ENCODE measurements at places on chromosomes 13 and 19.
A peak's percentile ranks its signal among the peaks of the same experiment; 100 is the strongest.

DNA sequence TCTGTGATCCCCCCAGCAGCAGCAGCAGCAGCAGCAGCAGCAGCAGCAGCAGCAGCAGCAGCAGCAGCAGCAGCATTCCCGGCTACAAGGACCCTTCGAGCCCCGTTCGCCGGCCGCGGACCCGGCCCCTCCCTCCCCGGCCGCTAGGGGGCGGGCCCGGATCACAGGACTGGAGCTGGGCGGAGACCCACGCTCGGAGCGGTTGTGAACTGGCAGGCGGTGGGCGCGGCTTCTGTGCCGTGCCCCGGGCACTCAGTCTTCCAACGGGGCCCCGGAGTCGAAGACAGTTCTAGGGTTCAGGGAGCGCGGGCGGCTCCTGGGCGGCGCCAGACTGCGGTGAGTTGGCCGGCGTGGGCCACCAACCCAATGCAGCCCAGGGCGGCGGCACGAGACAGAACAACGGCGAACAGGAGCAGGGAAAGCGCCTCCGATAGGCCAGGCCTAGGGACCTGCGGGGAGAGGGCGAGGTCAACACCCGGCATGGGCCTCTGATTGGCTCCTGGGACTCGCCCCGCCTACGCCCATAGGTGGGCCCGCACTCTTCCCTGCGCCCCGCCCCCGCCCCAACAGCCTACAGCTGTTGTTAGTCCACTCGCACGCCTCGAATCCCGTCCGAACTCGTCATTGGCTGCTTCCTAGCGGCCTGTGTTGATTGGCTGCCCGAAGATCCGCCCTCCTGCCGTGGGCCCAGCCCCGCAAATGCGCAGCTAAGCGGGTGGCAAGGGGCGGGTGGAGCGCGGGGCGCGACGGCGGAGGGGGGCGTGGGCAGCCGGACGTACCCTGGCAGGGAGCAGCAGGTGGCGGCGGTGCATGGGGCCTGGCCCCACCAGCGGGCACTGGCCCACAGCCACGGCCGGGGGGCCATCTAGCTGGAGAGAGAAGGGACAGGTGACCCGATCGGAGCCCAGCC lies 1.4 kb upstream of the SIX5 start:
- DNase-seq, result peak; percentile 76

- no peak for DNase-seq
Measured at GRCh38 chr19:49210108-49210900, 52.7 kb downstream of the TRPM4 start.

DNA sequence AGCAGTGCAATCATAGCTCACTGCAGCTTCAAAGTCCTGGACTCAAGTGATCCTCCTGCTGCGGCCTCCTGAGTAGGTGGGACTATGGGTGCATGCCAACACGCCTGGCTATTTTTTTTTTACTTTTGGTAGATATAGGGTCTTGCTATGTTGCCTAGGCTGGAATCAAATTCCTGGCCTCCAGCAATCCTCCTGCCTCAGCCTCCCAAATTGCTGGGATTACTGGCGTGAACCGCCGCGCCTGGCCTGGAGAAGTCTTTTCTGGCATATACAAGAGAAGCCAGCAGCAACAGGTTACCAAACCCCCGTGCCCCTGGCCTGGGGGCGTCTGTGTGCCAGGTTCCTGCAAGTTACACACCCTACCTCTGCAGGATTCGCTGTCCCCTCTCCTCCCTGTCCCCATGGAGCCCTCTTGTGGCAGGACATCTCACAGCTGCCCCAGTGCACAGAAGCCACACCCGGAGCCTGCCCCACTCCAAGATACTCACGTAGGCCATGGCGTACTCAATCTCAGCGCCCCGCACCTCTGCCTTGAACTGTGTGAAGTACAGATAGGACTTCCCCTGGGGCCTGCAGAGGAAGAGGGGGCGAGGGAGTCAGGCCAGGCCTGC lies 9.9 kb downstream of the MYDGF start:
- DNase-seq, result no peak

DNA sequence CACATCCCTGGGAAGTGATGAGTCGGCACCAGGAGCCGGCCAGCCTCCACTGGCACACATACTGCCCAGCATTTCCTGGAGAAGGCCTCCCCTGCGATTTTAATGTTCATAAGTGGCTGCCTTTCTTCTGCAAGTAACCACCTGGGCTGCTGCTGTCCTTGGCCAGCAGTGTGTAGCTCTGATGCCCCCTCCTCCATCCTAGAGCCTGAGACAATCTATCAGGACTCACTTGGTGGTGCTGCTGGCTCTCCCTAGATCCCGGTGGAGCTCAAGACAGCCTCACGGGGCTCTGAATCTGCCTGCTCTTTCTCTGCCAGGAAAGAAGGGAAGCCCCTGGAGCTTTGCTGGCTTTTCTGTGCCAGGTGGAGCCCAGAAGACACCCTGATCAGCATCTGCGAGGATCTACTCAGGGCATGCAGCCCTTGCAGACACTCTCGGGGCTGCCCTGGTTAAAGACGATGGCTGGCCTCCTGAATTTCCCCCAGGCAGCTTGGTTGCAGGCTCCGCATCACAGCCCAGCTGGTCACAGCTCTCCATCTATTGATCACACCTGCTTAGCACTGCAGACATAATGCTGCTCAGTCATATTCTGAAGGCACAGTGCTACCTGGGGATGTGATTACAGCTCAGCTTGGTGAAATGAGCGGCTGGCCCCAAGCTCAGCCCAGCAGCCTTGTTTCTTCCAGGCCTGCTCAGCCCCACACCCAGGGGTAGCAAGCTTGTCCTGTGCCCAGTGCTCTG lies 122.3 kb downstream of the ZDHHC20 start:
- DNase-seq, result no peak

- DNase-seq, result no peak
Measured at GRCh38 chr13:38819053-38819452, 132.2 kb downstream of the FREM2 start.

GRCh38 chr13:110138010-110138699 lies 168.8 kb downstream of the COL4A1 start:
- DNase-seq, result peak; percentile 54

DNA sequence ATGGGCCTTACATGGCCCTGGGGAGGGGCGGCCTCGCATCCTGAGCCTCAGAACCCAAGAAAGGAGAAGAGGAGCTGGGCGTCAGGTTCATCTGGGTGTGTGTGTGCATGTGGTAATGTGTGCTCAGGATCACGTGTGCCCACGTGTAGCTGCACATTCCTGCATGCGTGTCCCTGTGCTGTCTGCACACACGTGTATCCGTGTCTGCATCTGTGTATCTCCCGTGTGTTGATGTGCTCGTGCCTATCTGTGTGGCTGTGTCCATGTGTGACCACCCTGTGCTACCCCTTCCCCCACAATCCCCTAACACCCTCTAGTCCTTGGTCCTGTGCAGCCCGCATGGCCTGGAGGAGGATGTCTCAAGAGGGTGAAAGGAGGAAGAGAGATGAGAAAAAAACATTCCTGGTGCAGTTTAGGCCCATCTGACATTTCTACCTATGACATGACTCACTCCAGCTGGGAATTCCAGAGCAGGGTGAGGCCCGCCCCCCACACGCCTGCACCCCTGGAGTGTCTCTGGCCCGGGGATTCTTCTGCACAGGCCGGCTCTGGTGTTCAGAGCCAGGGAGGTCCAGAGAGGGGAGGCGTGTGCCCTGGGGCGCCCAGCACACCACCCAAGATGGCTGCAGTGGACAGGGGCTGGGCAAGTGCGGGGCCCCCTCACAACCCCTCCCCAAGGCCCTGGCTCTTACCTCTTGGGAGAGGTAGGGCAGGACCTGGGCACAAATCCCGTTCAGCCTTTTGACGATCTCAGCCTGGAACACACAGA lies 7.1 kb downstream of the TLE5 start:
- DNase-seq, result no peak

GRCh38 chr13:40116008-40116407 lies 460.5 kb downstream of the COG6 start:
- no peak for DNase-seq

DNA sequence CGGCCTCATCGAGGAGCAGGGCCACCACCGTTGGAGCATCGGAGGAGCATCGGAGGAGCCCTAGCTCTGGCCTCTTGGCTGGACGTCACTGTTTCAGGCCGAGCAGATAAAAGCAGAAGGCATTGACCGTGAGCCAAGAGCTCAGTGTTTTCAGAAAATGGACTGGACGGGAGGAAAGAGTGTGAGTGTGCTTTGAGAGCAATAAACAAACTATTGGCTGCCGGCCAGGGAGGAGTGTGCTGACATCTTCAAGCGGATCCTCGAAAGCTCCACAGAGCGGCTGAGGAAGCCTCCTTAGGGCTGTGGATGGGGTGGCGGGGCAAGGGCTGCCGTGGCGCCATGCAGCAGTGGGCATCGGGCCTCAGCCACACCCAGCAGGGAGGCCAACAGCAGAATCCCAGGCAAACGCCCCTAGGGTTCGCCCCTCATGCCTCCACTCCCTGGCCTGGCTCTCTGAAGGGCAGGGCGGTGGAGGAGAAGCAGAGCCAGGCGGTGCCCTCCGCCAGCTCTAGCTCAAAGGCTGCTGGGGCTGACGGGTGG lies 41.8 kb downstream of the IRS2 start:
- DNase-seq, result no peak

DNA sequence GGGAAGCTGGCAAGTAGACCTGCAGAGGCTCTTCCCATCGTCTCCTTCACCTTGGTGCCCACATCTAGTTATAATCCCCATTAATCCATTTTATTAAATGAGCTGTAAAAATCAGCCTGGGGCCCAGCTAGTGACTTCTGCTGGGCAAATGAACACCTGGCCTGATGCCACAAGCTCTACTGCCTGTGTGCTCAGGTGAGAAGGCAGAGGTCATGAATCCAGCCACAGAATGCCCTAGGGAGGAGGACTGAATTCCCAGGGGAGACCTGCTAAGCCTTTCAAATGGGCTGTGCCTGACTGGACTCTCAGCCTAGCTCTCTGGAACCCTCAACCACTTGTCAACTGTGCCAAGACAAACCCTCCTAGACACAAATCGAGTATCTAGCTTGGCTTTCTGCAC lies 74.0 kb downstream of the PDS5B start:
- DNase-seq, result no peak

GRCh38 chr13:33958964-33959363 lies 141.0 kb downstream of the RFC3 start:
- no peak for DNase-seq

DNA sequence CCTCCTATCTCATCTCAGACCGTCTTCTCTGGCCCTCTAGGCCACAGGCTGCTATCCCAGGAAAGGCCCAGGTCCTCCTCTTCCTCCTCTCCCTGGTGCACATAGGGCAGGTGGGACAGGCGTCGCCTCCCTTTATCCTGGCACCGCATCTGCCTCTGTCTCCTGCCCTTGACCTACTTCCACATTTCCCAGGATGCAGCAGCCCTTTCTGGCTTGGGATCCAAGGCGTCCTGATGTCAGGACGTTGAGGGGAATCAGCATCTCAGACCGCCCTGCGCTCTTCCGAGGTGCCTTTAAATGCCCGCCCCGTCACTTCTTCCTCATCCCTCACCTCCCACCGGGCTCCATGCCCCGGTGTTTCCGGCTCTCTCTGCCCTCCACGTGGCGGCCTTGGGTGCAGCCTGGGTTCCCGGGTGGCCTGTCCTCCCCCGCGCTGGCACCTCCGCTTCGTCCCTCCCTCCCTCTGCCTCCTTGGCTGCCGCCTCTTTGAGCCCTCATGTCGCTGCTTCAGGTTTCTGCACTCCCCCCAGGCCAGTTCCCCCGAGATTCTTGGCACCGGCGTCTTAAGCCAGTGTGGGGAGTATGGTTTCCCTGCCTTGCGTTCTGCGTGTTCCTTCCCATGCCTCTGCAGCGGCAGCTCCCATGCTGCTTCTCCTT lies 66.3 kb downstream of the KDM4B start:
- no peak for DNase-seq

GRCh38 chr13:73466561-73466960 lies 407.8 kb downstream of the KLF5 start:
- DNase-seq, result no peak

GRCh38 chr19:12749938-12750521 lies 1.6 kb upstream of the BEST2 start:
- no peak for DNase-seq

DNA sequence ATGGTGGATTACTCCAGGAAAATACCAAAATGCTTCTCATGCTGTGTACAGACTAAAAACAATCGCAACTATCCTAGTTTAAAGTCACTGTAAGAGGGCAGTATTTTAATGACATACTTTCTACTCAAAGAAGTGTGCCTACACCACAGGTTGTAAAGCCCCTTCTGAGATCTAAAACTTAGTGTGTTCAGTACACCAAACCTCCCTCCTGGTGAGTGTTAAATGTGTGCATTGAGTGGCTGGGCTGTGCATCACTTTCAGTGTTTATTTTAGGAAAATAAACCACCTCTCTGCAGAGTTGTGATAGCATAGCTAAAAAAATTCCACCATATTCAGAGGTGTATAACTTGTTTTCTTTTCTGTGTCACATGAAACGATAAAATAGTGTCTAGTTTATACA lies 263.7 kb downstream of the DACH1 start:
- DNase-seq, result no peak

DNA sequence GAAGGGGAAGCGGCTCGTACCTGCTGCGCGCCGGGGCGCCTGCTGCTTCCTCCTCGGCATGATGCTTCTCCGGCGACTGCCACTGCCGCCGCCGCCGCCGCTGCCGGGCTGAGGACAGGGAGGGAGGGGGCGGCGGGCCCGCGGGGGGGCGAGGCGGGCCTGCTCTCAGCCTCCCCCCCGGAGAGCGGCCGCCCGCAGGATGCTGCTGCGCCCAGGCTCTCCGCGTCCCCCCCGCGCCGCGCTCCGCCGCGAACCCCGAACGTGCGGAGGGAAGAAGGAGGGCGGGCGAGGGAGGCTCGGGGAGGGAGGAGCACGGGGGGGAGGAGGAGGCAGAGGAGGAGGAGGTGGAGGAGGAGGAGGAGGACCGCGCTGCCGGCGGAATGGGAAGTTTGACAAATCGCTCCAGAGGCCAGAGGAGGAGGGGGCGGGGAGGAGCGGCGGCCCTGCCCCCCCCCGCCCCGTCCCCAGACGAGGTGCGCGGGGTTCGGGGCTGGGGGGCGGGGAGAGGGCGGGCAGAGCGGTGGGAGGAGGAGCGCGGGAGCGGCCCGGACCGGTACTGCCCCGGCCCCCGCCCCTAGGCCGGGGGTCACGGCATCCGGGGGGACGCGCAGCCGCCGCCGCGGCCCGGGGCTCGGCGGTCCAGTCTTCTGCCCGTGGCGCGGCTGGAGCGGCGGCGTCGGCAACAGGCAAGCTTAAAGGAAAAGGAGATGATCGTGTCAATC lies at the start of gene TSHZ3:
Gene TSHZ3, minus strand, starts transcription at position 277 of the 722 bp plus-strand sequence. Its CDS starts 217 bp downstream, at position 60.
- DNase-seq, result peak; percentile 38

All from stimulated activated CD4-positive, alpha-beta T cell treated with anti-CD3 and anti-CD28 coated beads, Interleukin-12 subunit alpha, Interleukin-12 subunit beta, amount 100 ng/mL, for 24 hours (primary cell).